Activated CD8-positive, alpha-beta memory T cell treated with anti-CD3 and anti-CD28 coated beads for 1 hour (primary cell): ENCODE measurements at places on chromosomes 16 and 17.

DNA sequence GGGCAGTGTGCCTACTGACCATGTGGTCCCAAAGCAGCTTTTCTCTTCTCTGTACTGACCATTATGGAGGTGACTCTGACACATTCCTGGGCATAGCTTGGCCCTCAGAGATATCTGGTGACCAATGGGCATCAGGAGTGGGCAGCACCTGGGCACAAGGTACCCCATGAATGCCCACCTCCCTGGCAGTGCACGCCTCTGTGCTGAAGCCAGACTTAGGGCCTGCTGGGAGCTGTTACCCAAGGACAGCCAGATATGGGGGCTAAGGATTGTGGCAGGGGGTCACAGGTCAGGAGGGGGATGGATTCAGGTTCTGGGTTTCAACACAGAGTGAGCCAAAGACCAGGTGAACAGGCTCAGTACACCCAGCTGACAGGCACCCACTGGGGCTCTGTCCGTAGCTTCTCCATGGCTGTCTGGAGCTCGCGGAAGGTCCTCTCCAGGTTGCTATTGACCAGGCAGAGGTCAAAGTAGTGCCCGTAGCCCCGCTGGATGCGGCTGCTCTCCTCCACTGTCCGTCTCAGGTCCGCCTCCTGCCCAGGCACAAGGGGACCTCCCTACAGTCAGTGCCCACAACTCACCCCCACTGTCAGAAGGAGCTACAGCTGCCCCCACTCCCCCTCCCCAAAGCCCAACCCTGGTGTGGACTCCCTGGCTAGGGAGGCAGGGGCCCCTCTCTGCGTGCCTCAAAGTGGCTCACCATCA is 29.7 kb downstream of the MPP2 start:
- no peak for DNase-seq

DNA sequence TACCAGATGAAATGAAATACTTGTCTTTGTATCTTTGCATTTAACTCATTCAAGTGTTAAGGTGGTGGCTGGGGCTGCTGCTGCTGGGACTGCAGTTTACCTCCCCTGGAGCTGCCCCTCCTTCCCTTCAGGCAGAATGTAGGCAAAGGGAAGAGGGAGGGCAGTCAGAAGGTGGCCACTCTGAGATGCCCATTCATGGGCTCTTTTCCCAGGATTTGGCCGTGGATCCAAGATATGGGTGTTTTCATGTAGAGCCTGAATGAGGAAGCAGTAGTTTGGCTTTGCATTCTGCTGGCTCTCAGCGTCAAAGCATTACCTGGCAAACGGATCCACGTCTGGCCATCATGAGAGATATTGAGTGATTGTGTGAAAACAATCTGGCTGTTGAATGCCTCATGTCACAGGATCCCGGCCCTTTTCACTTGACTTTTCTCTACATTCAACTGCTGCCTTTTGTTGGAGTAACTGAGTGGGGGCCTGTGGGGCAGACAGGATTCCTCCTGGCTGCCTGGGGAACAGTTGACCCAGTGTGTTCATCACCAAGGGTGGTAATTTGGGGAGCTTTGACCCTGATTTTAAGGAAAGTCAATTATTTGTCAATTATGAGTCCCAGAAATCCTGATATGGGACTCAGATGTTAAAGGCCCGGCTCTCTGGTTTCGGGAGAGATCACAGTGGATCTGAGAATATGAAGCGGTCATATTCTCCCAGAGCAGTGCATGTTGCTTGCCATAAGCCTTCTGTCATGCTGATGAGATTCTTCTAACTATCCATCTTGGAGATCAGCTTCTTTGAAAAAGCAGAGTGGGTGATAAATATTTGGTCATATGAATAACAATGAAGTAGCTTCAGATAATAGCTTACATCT is 236.8 kb downstream of the IRX3 start:
- no peak for DNase-seq

GRCh38 chr17:4728124-4728523 is 3.1 kb upstream of the MED11 start:
- no peak for DNase-seq

GRCh38 chr17:45742251-45742650 is 41.9 kb upstream of the CRHR1 start:
- no peak for DNase-seq

DNA sequence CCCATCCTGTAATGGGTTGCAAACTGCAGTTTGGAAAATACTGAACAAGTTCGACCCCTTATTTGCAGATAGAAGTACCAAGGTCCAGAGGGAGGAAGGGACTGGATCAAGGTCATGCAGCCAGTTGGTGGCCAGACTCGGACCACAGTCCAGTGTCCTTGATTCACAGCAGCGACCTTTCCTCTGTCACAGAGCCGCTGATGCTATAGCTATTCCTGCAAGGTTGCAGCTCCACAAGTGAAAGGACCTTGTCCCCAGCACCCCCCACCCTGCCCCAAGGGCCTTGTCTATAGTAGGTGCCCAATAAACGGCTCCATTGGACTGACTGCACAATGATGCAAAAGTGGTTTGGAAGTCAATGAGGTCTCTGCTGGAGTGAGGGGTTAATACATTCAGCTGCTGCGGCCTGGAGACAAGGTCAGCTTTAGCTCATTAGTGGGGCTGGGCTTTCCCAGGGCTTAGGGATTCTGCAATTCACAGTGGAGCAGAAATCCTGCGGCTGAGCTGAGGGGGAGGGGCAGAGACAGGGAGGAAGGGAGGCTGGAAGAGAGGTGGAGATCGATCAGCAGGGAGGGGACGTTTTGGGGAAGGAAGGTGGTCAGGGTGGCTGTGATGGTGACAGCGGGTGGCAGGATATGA is 13.4 kb upstream of the CRHR1 start:
- DNase-seq = no peak

DNA sequence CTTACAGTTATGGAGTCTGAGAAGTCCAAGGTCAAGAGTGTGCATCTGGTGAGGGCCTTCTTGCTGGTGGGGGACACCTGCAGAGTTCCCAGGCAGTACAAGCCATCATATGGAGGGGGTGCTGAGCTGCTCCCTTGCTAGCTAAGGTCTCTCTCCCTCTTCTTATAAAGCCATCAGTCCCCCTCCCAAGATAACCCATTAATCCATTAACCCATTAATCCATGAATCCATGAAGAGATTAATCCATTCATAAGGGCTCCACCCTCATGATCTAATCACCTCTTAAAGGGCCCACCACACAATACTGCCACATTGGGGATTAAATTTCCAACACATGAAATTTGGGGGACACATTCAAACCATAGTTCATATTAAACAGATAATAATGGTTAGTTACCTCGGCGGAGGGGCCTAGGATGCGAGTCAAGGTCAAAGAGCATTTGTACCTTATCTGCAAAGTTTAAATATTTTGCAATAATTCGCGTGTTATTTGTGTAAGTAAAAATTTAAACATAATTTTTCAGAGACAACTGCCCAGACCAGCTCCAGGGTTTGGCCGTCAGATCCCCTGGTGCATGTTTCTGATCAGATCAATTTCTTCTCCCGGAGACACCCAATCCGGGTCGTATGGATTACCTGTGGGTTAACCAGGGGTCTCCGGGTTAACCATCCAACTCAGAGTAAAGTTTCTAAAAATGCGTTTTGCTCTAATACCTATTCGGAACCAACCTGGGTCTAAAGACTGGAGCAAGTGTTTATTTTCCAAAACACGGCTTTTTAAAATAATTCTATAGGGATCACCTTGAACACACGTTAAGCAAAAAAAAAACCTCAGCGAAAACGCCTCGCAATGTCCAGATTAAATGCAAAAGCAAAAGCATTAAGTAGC is 740 bp upstream of the POLR3E start:
- no peak for DNase-seq

DNA sequence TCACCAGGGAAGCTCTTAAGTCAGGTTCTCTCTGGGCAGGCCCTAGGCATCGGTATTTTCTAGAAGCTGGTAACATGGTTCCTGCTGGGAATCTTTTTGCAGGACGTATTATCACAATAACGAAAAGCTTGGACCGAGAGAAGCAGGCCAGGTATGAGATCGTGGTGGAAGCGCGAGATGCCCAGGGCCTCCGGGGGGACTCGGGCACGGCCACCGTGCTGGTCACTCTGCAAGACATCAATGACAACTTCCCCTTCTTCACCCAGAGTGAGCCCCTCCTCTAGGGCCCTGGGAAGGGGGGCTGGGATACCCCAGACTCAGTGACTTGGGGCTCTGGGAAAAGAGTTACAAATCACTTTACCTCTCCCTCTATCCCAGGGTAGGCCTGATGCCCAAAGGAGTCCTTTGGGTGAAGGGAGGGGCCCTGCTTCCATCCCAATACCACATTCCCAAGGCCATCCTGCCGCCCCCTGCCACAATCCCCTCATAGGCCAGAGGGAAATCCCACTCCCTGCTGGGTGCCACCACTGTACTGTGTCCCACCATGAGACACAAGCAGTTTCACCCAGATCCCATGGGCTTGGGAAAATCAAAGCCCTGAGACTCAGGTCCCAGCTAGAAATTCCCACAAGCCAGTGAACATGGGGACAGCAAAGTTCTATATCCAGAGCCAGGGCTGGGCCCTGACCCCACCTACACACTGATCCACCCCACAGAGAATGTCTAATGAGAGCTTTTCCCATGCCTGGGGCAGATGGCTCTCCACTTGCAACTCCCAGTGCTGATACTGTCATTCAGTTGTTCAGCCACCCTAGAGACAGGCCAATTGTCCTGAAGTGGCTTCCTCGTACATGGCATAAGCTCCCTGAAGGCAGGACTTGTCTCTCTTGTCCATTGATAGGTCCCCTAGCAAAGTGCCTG is 23.0 kb downstream of the CDH5 start:
- DNase-seq = no peak

DNA sequence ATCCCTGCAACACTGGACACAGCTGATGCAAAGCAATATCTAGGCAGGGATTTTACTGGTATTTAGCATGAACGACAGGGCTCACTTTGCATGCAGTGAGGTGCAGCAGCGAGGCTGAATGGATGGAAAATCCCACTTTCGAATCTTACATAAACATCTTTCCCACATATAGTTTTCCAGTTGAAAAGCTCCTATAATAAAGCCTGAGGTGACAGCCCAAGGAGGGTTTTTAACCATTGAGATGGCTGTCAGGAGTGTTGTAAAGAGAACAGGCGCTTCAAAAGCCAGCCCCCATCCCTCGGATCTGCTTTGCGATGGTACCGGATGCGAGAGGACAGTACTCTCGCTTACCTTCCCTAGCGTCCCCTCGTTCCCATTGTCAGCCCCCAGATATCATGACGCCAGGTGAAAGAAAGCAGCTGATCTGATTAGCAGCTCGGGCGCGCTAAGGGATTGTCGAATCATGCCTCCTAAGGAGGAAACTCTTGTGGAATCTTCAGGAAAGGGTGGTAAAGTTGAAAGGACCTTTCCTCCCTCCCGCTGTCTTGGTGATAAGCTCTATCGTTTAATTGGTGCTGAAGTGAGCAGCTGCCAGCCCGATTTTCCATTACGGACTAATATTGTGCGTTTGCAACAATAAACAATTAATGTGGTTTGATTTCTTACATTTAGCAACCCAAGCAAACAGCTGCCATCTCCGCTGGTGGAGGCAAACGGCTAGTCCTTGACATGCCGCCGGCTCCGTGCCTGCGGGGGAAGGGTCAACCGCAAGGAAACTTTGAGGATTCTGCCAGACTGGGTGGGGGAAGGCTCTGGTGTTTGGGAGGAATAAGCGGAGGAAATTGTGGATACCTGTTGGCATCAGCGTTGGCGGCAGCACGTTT is 1.8 kb downstream of the CDH8 start:
- no peak for DNase-seq

DNA sequence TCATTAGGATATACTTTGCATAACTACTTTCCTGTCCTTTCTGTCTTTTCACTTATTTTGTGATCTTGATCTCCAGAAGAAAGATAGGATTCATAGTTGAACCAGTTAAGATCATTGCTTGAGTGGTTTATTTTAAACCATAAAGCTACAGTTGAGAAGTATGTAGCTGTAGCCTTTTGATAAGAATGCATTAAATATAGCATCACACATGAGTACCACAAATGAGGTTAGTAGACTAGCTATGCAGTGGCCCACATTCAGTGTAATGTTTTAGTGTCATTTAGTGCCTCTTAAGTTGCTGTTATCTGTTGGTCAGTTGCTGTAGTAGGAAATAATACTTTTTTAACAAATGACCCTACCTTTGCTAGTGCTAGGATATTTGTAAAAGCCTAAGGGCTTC is 1.3 kb downstream of the NLK start:
- DNase-seq = no peak

DNA sequence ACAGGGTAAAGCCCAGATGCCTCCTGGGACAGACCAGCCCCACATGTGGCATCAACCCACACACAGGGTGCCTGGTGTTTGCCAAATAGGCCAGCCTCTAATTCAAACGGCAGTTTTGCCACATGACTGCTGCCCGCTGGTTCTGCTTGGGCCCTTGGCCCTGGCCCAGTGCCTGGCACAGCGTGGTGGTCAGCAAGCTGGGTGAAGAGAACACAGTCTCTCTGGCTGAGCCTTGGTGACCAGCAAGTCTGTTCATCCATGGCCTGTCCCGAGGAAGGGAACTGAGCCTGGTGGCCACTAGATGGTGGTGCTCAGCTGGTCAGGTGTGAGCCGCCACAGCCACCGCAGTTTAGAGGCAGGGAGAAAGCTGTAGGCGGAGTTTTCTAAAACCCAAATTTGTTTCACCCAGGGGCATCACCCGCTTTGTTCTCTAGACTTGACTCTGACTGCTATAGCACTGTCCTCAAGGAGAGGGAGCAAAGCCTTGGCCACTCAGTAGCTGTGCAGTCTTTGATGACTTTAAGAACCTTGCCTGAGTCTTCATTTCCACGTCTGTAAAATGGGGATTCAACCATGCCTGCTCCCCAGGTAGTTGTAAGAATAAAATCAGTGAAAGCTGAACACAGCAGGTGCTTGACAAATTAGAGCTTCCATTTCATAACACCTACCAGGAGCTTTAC is 4.7 kb upstream of the GFAP start:
- DNase-seq = peak; percentile 22

DNA sequence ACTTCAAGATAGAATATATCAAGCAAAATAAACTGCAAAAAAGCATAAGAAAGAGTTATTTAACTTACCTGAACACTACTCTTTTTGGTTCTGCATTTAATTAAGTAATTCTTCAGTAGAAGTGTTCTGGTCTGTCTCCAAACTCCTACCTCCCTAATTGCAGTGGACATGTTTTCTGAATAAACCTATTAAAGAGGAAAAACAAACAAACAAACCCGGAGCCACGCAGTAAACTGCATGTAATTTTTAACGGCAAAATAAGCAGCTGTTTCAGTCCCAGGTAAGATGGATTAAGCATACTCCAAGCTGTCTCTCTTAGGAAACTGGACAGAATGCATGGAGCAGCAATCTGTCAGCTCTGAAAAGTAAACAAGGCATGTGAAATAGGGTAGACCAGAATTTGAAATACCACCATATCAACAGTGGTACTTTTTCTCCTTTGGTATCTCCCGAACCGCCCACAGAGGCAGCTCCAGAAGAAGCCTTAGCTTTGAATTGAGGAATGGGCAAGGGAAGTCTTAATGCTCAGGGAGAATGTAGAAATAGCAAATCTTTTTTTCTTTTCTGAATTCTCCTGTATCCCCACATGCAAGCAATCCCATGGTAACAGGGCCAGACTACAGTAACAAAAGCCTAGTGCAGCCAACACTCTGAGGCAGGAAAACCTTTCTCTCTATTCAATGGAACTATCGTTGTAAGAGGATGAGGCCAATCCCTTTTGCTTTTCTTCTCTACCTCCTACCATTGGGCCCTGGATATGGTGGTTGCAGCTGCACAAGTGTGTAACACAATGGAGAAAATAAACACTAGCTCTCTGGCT is 12.5 kb downstream of the ABCA5 start:
- DNase-seq = no peak

GRCh38 chr17:42210046-42210445 is 15.8 kb upstream of the GHDC start:
- no peak for DNase-seq

GRCh38 chr16:85913688-85914422 is 14.9 kb downstream of the IRF8 start:
- DNase-seq = no peak

GRCh38 chr16:81610144-81610842 is 165.7 kb downstream of the CMIP start:
- DNase-seq = no peak
